ENCODE measurements at places on chromosomes 5 and 9. TPM values are rescaled to one million over a fixed set of nuclear protein-coding genes. Genes with fewer than 3 reads are reported as not detected.

Gene FAM153A
- not detected for total RNA-seq

Gene FLT4
- total RNA-seq: 0.10 TPM

Gene TMEM232
- total RNA-seq: 2.6 TPM

Gene ZDHHC11
- total RNA-seq: not detected

Gene ENTR1
- 65.6 TPM for total RNA-seq

Gene KCNIP1
- 0.43 TPM for total RNA-seq

Gene PLEKHG4B
- total RNA-seq: not detected

Gene BARHL1
- total RNA-seq: not detected

Gene TSSK1B
- not detected for total RNA-seq

Gene TMEM8B
- 3.6 TPM for total RNA-seq

Gene IFNA13
- not detected for total RNA-seq

Gene CARD9
- 1.7 TPM for total RNA-seq

Gene ABCA2
- 11.7 TPM for total RNA-seq

Gene AIF1L
- 24.1 TPM for total RNA-seq

Gene MCTP1
- total RNA-seq: 3.1 TPM

Gene KCNV2
- not detected for total RNA-seq

Gene CCL21
- not detected for total RNA-seq

Gene CDKN2B
- total RNA-seq: not detected

Gene GARIN3
- total RNA-seq: not detected

Gene C1QTNF2
- total RNA-seq: 1.2 TPM

Gene FCN2
- not detected for total RNA-seq

Gene LECT2
- not detected for total RNA-seq

Gene TIMD4
- total RNA-seq: not detected

Gene DBH
- not detected for total RNA-seq

Gene SPATA31C1
- not detected for total RNA-seq

Gene CENPH
- 64.3 TPM for total RNA-seq

Gene ANKRD18B
- not detected for total RNA-seq

Gene GZMA
- total RNA-seq: not detected

Gene MRPL50
- 18.6 TPM for total RNA-seq

Gene MEIKIN
- total RNA-seq: not detected

Gene IER5L
- total RNA-seq: 21.7 TPM

Gene TMEM252
- not detected for total RNA-seq

Gene CFAP157
- total RNA-seq: not detected

Gene MYORG
- total RNA-seq: 0.23 TPM

Gene NRARP
- not detected for total RNA-seq

Gene KDM3B
- total RNA-seq: 42.9 TPM

Gene LCN15
- total RNA-seq: not detected

Gene LRRC70
- total RNA-seq: 0.10 TPM

Gene NRG2
- total RNA-seq: 2.8 TPM

Gene CD74
- not detected for total RNA-seq

Gene NTNG2
- total RNA-seq: 0.27 TPM

Gene PALM2AKAP2
- 0.56 TPM for total RNA-seq

Gene FOXD4L3
- not detected for total RNA-seq

Gene PPP2R2B
- total RNA-seq: 9.1 TPM

Gene MARVELD2
- total RNA-seq: not detected

Gene PCDHA9
- not detected for total RNA-seq

Gene HSD17B3
- total RNA-seq: 0.36 TPM

Gene SLC2A6
- 7.6 TPM for total RNA-seq

Gene LCN1
- not detected for total RNA-seq

Gene SLC25A2
- total RNA-seq: not detected

Gene CTXN3
- total RNA-seq: not detected

Gene RCL1
- 9.0 TPM for total RNA-seq

Gene ROR2
- total RNA-seq: 0.20 TPM

Gene CTNND2
- not detected for total RNA-seq

Gene PCDHA6
- total RNA-seq: 0.86 TPM

Gene ORM2
- total RNA-seq: not detected

Gene LMBRD2
- total RNA-seq: 6.4 TPM

Gene SLC27A6
- total RNA-seq: 0.10 TPM

Gene FST
- total RNA-seq: 131 TPM

Gene SHOC1
- total RNA-seq: not detected
